ENCODE measurements at places on chromosomes 13 and 19.

GRCh38 chr13:113890774-113891480 is 27.1 kb upstream of the GAS6 start:
- DNase-seq: no peak

DNA sequence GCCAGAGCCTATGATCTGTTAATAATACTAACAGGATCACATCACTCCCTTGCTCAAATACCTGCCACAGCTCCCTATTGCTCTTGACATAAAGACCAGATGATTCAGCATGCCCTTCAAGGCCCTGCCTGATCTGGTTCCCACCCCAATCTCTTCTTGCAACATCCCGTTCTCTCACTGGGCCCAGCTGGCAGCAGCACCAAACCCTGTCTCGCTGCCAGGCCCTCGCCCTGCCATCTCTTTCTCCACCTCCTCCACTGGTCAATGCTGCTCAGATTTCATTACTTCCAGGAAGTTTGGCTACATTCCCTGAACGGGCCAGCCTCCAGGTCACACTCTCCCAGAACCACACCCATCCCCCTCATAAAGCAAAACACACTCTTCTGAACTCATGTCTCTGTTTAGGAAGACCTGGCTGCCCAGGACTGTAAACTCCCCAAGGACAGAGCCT is 8.6 kb upstream of the BCAT2 start:
- DNase-seq: peak; percentile 64

DNA sequence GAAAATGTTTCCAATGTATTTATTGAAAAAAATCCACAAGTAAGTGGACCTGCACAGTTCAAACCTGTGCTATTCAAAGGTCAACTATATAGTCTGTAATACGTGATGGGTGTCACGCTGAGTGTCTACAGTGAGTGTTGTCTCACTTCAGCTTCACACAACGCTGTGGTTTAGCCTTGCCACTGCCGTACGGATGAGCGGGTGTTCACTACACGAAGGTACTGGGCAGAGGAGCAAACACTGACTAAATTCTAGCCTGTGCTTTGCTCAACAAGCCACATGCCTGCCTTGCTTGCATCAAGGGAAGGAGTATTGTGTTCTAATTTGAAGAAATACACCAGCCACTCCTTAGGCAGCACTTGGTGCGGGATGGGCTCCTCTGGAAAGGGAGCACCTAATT is 3.4 kb upstream of the FFAR3 start:
- DNase-seq: no peak

GRCh38 chr19:19064811-19065745 is 1.3 kb downstream of the SLC25A42 start:
- DNase-seq: no peak

- DNase-seq: no peak
These were observed 32.6 kb downstream of the CELF5 start for GRCh38 chr19:3257071-3257470.

- DNase-seq: no peak
These were observed 133.1 kb upstream of the ZNF91 start for GRCh38 chr19:23528376-23528775.

DNA sequence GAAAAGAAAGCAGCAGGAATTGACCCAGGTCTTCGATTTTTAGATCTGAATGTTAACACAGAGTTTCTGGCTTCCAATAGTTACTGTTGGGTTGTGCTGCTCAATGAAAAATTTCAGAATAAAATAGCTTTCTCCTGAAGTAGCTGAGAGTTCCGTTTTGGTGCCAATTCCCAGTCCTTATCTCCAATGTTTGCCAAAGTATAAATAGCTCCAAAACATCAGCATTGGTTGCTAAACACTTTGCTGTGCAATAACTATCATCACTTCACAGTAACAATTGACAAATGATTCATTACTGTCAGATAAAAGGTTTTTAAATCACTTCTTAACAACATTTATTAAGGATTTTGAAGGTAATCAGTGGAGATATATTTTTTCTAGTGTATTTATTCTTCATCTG is 446.0 kb downstream of the PCDH20 start:
- DNase-seq: no peak

DNA sequence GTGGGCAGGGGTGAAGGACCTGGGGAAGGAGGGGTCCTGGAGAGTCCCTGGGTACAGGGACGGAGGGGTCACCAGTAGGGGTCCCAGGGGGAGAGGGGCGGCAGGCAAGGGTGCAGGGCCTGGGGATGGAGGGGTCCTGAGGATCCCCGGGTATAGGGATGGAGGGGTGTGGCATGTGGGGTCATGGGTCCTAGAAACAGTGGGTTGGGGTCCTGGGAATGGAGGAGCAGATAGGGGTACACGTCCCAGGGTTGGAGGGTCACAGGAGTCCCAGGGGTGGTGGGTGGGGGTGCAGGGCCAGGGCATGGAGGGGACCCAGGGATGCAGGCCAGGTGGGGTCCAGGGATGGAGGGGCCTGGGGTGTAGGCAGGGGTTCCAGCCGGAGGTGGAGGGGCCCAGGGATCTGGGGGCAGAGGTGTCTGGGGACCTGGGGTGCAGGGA is 1.4 kb downstream of the BTBD2 start:
- no peak for DNase-seq

- no peak for DNase-seq
These were observed 8.5 kb downstream of the SOX21 start for GRCh38 chr13:94703721-94704314.

DNA sequence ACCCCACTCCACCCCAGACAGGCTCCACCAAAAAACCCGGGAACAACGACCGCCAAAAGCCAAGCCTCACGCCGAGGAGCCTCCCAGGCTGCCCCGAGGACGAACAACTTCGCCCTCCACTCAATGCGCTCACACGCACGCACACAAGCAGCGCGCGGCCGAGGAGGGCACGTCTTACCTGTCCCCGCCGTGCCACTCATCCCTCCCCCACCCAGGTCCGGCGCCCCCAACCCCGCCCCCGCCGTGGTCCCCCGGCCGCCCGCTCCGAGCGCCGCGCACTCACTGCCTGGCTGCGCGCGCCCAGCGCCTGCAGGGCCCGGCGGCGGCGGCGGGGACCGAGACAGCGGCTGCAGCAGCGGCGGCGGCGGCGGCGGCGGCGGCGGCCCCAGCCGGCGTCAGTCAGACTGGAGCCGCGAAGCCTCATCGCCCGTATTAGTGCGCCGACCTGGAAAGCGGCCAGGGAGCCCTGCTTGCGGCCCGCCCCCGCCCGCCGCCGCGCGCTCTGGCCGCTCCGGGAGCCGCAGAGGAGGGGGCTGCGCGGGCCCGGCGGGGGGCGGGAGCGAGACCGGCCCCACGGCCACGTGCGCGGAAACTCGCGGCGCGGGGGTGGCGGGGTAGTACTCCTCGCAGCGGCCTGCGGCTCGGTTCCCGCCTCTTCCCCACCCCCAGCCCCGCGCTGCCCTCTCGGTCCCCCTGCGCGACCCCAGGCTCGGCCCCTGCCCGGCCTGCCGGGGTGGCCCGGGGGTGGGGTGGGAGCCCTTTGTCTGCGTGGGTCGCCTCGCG is at the start of gene SMAD9:
TSS of gene SMAD9 (minus strand) at position 406 of the 783 bp plus-strand sequence. CDS start 40,549 bp downstream, outside the sequence.
- DNase-seq: no peak

GRCh38 chr13:73195091-73195490 is 136.3 kb downstream of the KLF5 start:
- DNase-seq: no peak

DNA sequence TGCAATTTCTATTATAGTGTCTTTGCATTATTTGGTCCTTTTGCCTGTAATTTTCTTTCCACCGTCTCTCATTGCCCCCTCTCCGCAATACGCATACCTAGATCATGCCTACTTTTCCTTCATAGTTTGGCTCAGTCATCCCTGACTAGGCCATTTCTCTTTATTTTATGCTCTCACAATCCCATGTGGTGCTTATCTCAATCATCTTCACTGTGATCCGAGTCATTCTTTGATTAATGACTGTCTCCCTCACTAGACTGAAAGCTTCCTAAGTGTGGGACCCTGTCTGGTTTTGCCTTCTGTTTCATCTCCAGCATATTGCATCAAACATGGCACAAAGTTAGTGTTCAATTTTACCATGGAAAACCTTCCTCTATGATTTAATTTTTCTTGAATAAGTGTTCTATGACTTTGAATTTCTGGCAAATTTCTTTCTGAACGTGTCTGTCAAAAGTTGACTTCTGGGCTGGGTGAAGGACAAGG is 43.7 kb upstream of the OLFM4 start:
- DNase-seq: no peak

DNA sequence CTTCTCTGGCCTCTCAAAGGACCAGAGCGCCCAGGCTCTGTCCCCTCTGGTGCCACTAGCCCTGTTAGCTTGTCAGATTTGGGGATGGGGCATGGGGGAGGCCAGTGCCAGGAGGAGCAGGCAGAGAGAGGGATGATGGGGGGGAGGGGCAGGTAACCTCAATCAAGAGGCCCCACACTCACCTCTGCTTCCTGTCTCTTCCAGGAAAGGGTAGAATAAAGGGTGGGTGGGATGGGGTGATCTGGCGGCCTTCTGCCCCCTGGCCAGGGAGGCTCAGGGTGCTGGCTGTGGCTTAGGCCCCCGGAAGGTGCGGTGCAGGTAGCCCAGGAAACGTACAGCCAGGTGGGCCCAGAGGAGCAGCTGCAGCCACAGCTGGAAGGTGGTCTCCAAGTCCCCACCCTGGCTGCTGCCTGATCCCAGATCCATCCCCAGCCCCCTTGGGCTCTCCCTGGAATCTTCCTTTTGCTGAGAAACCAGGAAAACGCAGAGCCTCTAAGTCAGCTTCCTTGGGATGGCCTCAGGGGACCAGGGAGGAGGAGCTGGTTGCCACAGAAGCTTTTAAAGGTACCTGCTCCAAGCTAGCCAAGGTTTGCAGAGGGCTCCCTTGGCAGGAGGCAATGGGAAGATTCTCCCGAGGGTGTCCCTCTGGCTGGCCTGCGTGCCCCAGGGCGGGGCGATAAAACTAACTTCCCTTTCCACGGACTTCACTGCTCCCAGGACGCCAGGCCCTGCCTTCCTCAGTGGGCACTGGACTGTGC is 5.3 kb downstream of the PRKACA start:
- DNase-seq: no peak

DNA sequence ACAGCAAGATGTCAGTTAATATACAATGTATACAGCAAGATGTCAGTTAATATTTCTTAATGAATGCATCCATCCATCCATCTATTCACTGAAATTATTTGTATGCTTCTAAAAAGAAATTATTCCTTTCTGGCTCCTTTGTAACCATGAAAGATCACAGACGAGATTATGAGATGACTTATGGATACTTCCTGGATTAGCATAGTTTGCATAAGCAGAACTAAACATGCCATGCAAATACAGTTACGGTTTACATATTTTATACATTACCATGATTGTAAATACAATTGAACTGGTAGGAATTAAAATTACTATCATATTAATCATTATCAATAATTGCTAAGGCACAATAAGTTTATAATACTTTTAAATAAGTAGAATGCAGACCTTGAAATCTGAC is 32.7 kb downstream of the NALCN start:
- DNase-seq: no peak

- DNase-seq: no peak
These were observed 848 bp upstream of the CEBPA start for GRCh38 chr19:33302974-33303790.

GRCh38 chr19:4967738-4968461 is 1.0 kb upstream of the KDM4B start:
- DNase-seq: no peak

- DNase-seq: no peak
These were observed 22.5 kb downstream of the OR10H4 start for GRCh38 chr19:15971224-15971780.

DNA sequence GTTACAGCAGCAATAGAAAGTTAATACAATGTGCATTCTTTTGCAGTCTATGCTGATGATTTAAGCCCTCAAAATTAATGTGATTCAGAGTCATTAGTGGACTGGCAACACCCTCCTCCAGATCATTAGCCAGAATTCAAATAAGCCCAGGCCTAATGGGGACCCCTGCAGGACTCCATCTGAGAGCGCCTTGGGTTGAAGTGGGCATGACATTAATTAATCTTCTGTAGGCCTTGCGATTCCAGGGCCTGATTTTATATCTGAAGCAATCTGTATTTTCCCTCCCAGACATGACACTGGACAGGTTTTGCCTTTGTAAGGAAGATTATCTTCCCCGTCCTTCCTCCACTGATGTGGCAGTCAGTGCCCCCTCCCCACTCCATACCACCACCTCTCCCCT is 442.9 kb downstream of the FOXO1 start:
- no peak for DNase-seq

- no peak for DNase-seq
These were observed 8.9 kb downstream of the HAS1 start for GRCh38 chr19:51714848-51715247.

- no peak for DNase-seq
These were observed 14.6 kb upstream of the SIN3B start for GRCh38 chr19:16814526-16815100.

DNA sequence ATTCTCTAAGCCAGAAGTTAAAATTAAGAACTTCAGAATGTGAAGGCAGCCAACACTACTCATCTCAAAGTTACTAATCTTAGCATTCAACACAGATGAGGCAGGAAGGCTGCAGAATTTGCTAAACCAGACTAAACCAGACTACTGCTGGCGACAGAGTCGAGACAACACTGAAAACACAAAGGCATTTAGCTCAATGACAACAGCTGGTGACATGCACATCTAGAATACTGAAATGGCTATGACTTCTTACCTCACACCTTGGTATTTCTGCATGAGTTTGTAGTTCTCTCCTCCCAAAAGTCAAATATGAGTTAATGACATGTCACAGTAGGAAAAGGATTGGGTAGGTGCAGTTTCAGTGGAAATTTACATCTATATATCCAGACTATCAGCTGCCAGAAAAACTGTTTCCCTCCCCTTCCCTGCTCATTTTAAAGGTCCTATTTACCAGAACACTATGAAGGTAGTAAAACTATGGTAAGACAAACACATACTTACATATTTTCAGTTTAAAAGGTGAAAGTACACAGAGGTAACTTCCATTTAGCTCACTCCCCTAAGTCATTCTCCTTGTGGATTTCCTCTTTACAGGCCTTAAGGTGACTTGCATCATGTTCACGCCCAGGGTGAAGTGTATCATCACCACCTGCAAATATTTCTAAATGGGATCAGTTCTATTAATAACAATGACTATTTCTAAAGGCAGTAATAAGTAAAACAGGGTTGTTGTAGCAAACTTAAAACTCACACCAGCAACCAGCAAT is 21.4 kb downstream of the FOXO1 start:
- no peak for DNase-seq

DNA sequence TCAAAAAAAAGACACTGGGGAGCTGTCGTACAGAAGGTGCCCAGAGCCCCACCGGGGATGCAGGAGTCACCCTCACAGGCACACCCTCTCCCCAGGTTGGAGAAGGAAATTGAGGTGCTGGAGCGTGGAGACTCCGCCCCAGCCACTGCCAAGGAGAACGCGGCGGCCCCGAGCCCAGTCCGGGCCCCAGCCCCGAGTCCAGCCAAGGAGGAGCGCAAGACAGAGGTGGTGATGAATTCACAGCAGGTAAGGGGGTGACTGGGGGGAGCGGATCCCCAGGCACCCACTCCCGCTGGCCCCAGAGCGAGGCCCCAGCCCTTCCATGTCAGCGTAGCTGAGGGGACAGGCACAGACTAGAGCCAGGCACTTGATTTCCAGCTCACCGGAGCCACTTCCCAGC is 19.9 kb upstream of the MISP start:
- DNase-seq: no peak

Data from ascending aorta (tissue), 2 donors.